CD8-positive, alpha-beta memory T cell (primary cell): ENCODE measurements at places on chromosomes 3 and 15. TPM values are rescaled to one million over a fixed set of nuclear protein-coding genes. Genes with fewer than 3 reads are reported as not detected.

GRCh38 chr3:41224120-41224806 lies 25.0 kb downstream of the CTNNB1 start:
- no peak overlapping the region for H3K27ac ChIP-seq
- peaks cover 35% of the 10 kb centered on the region for H3K36me3 ChIP-seq
- peaks cover 29% of the 10 kb centered on the region for H3K4me1 ChIP-seq
- no peak overlapping the region for H3K4me3 ChIP-seq
- DNase-seq = no peak

DNA sequence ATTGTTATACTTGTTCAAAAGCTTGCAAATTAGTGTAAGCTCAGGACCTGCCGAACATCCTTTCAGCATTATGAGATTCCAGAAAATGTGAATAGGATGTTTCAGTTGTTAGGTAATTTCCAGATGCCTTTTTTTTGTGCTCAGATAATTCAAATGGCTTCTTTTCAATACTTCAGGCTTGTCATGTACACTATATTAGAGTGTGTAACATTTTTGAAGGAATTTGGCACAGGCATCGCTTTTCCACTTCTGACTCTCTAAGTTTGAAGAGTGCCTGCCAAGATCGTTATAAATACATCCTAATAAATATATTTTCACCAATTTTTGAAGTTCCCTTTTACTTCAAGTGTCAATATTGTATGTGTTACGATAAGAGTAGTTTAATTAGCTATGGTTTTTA lies 35.2 kb downstream of the CADM2 start:
- DNase-seq = no peak
- no peaks in the 10 kb centered on the region for H3K36me3 ChIP-seq
- H3K27ac ChIP-seq = no peak overlapping the region
- no peaks in the 10 kb centered on the region for H3K27me3 ChIP-seq
- no peaks in the 10 kb centered on the region for H3K4me1 ChIP-seq
- H3K4me3 ChIP-seq = no peak overlapping the region

DNA sequence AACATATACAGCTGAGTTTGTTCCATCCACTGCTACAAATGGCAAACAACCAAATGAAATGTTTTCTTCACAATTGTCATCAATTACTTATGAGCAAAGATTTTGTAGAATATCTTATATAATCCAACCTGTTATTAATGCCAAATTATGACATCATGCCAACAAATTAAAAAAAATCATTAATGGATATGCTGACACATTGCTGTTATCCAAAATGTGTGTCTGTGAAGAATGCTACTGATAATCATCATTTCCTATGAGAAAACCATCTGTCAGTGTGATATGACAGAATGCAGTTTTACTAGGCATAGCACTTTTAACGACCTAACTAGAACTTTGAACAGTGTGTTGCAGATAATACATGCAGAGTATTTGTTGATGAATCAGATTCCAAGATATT lies 556.5 kb upstream of the KCNMB2 start:
- no peak for DNase-seq
- H3K4me1 ChIP-seq = no peaks in the 10 kb centered on the region
- H3K4me3 ChIP-seq = no peak overlapping the region
- H3K36me3 ChIP-seq = no peaks in the 10 kb centered on the region
- H3K27me3 ChIP-seq = no peaks in the 10 kb centered on the region

DNA sequence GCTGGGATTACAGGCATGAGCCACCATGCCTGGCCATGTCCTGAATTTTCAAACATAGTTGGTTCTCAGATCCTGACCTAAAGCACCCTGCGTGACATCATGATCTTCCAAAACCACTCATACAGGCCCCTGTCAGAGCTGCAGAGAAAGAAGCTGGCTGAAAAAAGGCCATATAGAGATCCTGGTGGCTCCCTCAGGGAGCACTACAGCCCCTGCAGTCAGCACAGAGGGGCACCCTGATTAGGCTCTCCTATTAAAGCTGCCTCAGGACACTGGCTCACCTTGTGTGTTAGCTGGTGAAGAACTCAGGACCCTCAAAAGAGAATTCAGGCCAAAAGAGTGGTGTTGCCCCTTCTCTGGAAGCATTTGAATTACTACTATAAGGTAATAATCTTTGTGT lies 249.7 kb upstream of the MCTP2 start:
- no peak for DNase-seq
- H3K36me3 ChIP-seq = no peaks in the 10 kb centered on the region
- no peak overlapping the region for H3K4me3 ChIP-seq
- peaks cover 4% of the 10 kb centered on the region for H3K4me1 ChIP-seq
- no peak overlapping the region for H3K27ac ChIP-seq

DNA sequence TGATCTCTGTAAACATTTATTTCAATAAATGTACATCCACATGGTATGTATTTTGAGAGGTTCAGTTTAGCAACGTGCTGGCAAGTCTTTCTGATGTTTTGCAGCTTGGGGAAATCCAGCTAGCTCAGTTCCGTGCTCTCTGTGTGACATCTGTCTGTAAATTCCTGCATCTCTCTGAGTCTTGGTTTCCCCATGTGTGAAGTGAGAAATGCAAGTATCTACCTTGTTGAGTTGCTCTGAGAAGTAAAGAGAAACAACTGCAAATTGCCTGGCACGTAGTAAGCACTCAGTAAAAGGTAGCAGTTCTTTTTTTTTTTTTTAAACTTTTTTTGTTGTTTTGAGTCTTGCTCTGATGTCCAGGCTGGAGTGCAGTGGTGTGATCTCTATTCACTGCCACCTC lies 30.2 kb upstream of the MORF4L1 start:
- no peak for DNase-seq
- no peaks in the 10 kb centered on the region for H3K27me3 ChIP-seq
- no peak overlapping the region for H3K27ac ChIP-seq
- no peaks in the 10 kb centered on the region for H3K36me3 ChIP-seq
- H3K4me3 ChIP-seq = no peak overlapping the region

The KLHL40 gene
- total RNA-seq = not detected

GRCh38 chr3:103794656-103795055 lies 1359.8 kb downstream of the ZPLD1 start:
- H3K36me3 ChIP-seq = no peaks in the 10 kb centered on the region
- DNase-seq = no peak
- no peak overlapping the region for H3K4me3 ChIP-seq
